Fibroblast of skin of right quadriceps (primary cell): ENCODE measurements at places on chromosomes 2 and 18.

GRCh38 chr18:22705328-22705727 lies 227.8 kb upstream of the RBBP8 start:
- DNase-seq, result peak; percentile 74

- DNase-seq, result no peak
Measured at GRCh38 chr2:64637000-64637635, 16.6 kb downstream of the SERTAD2 start.

DNA sequence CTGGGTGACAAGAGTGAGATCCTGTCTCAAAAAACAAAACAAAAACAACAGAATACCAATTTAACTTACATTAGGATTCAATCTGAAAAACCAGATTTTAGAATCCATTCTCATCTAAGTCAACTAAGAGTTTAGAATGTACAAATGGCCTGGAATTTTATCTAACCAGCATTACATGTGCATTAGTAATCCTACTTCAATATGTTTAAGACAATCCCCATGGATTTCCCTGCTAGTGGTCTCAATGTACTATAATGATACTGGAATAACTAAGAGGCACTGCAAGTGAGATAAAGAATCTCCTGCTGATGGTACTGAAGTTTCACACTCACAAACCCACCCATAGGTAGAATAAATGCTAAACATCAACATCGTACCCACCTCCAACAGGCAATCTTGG lies 53.9 kb upstream of the DNER start:
- no peak for DNase-seq

GRCh38 chr2:22279541-22279940 lies 1105.4 kb upstream of the KLHL29 start:
- DNase-seq, result no peak

DNA sequence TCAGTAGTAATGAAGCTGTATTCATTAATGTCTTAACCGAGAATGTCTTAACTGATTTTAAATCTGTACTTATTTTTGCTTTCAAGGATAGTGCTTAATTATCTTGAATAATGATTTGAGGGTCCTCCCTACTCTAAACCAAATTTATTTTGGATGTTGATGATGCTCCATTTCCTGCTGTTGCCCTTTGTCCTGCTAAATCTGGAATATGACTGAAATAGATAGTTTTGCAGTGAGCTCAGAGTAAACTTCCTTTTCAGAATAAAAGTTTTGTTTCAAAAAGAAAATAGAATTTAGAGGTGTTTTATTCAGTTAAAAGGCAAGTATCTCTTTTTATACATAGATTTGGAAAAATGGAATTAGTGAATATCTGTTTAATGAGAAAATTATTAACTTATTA lies 8.1 kb downstream of the NBEAL1 start:
- peak; percentile 33 for DNase-seq

DNA sequence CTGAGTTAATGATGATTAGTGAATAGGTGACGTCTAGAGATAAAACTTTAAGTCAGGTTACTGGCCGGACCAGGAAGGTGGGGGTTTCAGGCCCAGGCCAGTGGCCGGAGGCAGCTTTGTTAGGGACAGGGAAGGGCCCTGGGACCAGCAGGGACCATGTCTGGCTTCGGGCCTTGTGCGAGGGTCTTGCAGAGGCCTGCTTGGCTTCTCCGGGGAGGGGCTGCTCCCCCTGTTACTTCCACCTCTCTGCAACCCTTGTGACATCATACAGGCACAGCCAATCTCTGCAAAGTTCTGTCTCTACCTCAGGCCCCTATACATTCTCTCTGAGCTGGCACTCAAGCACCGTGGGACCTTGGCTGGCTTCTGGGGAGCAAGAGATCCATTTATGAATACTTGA lies at the start of gene ALLC:
Gene ALLC (plus strand): TSS at position 320 of the 400 bp plus-strand sequence. CDS start 12,958 bp downstream, outside the sequence.
- DNase-seq, result no peak

DNA sequence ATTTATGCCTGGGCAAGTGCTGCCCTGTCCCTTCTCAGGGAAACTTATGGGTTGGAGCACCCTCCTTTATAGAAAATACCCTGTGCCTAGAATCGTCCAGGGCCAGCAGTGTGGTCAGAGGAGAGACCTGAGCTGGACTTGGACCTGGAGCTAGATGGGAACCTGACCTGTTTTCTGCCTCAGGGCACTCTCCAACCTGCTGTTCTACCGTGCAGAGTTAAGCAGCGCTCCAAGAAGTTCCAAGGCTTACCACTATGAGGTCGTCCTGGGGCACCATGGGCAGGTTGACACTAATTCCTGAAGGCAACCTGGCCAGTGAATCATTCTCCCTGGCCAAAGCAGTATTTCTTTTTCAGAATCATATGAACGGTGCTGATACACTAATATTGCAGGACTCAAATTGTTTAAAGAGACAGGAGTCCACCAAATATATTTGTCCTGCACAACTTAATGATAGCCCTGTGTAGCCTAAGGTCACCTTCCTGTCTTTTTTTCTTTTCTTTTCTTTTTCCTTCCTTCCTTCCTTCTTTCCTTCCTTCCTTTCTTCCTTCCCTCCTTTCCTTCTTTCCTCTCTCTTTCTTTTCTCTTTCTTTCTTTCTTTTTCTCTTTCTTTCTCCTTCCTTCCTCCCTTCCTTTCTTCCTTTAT lies 455.4 kb upstream of the HNMT start:
- no peak for DNase-seq

DNA sequence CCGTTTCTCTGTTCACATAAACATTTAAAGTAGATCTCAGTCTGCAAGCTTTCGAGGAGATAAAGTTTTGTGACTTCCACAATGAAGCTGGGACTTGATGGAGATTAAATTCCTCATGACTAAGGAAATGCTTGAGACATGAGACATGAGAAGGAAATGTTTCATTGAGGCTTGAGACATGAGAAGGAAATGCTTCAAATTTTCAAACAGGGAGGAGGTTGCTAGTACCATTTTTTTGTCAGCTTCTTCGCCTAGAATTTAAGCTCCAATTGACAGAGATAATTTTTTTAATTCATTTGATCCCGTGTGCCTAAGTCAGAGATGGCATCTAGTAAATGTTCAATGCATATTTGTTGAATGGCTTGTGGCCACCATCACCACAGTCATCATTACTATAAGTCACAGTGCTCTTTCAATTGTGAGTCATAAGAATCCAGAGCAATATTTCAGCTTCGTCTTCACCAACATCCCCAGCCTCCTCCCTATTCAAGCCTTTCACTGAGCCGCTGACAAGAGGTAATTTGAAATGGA lies 543 bp upstream of the MARCHF4 start:
- peak; percentile 95 for DNase-seq

GRCh38 chr2:56170504-56170903 lies 13.3 kb upstream of the CCDC85A start:
- DNase-seq, result no peak

GRCh38 chr2:11411244-11411643 lies 54.7 kb downstream of the E2F6 start:
- DNase-seq, result no peak

GRCh38 chr18:57051657-57052044 lies 95.2 kb upstream of the BOD1L2 start:
- DNase-seq, result no peak

GRCh38 chr2:18991177-18992168 lies 366.9 kb downstream of the OSR1 start:
- DNase-seq, result peak; percentile 93

DNA sequence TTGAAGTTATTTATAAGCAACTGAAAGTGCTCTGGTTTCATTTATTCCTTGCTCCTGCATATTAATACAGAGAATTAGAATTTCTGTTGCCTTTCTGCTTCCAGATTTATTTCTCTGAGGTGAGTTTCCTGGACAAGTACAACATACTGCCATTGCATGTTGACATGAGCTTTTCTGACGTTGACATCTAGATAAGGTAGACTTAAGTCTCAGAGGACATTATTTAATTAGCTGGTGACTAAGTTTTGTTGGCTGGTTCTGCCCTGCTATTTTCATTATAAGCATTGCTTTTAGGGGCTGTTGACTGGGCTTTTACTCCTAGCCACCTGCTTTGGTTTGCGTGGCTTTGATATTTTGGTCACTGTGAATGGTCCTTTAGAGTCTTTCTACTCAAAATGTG lies 282.9 kb upstream of the SPRED2 start:
- DNase-seq, result no peak

- DNase-seq, result no peak
Measured at GRCh38 chr2:147689220-147689909, 155.5 kb upstream of the ACVR2A start.

DNA sequence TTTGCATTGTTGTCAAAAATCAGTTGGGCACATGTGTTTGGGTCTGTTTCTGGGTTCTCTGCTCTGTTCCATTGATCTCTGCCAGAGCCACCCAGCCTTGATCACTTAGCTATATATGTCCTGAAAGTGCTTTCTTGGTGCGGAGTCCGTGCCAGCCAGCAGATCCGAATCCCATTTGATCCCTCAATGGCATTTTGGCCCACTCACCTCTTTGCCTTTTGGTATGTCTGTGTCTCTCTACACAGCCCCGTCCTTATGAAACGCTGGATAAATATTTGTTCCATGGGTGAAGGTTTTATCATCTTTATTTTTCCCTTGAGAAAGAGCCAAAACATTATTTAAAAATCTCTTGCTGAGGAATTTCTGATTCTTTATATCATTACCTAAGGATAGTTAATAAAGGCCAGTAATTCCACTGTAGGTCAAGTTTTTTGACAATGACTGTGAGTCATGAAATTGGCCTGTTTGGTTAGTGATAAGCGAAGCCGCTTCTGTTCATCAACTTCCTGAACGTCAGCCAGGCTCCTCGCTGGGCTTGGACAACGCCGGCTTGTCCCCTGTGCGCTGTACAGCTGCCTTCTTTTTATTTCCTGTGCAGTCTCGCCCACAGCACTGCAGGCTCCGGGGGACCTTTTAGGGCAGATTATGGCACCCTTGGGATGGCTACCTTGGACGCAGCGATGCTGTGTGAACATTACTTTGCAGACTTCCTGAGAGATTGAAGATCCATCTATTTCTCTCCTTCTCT lies 24.9 kb downstream of the MTCL1 start:
- DNase-seq, result peak; percentile 71

DNA sequence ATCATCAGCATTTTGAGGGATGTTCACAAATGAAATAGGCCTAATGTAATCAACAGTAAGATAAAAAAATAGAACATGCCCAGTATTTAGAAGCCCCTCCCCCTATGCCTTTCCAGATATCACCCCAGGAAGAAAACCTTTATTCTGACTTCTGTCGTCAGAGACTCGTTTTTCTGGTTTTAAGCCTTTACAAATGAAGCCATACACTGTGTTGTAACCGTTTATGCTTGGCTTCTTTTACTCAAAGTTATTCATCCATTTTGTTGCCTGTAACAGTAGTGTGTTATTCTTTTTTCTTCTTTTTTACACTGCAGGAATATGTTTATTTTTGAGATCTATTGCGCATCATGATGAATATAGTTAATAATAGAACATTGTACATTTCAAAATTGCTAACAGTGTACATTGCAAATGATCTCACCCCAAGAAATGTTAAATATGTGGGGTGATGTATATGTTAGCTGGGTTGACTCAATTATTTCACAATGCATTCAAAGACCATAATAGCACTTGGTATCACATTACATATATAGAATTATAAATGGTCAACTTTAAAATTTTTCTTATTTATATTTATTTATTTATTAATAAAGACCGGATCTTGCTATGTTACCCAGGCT lies 28.1 kb upstream of the PNPT1 start:
- peak; percentile 68 for DNase-seq

DNA sequence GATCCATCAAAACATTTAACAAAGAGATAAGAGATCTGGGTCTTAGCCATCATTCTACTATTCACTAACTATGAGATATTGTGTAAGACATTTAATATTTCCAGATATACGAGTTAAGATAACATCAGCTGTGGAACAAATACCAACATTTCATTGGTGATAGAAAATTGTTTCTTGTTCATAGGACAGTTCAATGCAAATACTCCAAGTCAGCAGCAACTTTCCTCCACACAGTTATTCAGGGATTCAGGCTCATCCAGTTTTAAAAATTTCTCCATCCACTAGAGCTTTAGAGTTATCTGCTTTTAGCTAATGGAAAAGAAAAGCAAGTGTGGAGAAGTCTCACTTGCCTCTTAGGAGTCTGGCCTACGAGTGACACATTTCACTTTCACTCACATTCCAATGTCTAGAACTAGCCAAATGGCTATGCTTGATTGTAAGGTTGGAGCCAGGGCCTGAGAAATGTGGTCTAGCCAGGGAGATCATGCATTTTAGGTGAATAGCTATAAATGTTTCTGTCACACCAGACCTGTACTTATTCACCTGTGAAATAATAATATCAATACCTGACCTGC lies 119.3 kb upstream of the MAPRE2 start:
- no peak for DNase-seq

DNA sequence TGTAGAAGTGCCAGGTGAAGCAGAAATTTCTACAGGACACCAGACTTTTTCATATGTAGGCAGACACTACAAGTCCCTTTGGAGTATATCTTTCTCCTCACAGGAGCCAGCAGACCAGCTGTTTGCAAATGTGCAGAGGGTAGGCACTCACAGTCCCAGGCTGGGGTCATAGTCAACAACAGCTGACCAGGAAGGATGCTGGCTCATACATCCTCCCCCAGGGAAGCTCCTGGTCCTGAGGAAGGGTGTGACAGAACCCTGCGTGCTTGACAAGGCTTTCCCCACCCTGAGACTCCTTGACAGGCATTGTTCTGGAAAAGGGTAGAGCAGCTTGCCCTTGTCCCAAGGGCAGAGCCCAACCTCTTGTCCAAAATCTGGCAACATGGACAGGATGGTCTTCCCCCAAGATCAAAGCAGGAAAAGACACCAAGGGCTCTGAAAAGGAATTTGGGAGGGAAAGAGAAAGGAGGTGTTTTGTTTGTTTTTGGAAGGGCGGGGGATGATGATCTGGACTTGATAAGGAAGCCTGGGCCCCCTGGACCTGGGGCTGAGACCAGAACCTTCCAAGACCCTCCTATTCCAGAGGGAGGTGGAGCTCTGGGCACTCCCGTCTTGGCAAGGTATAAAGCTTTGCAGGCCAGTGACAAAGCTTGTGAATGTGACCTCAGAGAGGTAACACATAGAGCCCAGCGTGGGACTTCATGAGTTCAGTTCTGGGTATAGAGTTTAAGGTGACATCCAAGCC lies 87.1 kb downstream of the GFPT1 start:
- no peak for DNase-seq

DNA sequence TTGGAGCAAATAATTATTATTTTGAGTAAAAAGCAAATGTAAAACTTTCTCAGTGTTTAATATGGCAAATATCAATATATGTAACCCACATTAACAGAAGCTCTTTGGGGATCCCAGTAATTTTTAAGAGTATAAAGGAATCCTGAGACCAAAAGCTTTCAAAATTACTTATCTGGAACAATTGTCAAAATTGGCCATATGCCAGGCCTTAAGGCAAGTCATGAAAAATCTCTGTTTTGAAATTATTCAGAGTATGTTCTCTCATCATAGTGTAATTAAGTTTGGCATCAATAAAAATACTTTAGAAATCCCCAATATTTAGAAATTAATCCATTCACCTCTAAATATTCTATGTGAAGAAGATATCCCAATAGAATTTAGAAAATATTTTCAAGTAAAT lies 225.3 kb upstream of the ARL4C start:
- no peak for DNase-seq

GRCh38 chr2:19461504-19462255 lies 103.3 kb upstream of the OSR1 start:
- DNase-seq, result peak; percentile 50
